ENCODE measurements at places on chromosomes 4 and X.

GRCh38 chr4:114249976-114250375 is 270.5 kb upstream of the ARSJ start:
- no peak for DNase-seq

GRCh38 chrX:68506649-68507048 is 7.8 kb downstream of the YIPF6 start:
- no peak for DNase-seq

GRCh38 chr4:182917182-182918043 is at the start of gene DCTD:
Gene DCTD (minus strand): TSS chr4:182917386. CDS start chr4:182915568, 1,818 bp downstream.
- peak; percentile 84 for DNase-seq

DNA sequence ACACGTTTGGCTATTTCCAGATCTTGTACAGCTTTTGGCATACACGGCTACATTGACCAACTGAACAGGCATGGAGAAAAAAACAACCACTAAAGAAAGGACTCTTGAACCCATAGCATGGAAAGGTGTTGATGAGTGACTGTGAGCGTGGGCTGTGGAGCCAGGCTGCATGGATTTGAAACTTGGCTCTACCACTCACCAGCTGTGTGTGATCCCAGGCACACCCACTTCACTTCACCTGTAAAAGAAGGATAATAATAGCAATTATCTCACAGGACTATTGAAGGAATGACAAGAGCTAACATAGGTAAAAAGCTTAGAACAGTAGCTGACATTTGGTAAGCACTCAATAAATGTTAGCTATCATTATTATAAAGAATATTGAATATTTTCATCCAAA is 301.7 kb upstream of the CPEB2 start:
- no peak for DNase-seq

- no peak for DNase-seq
Measured at GRCh38 chrX:14235004-14235403, 205.3 kb upstream of the GEMIN8 start.

- DNase-seq: no peak
Measured at GRCh38 chrX:123085311-123085940, 98.7 kb upstream of the GRIA3 start.

- DNase-seq: no peak
Measured at GRCh38 chr4:159107203-159107925, 4.5 kb downstream of the RAPGEF2 start.

GRCh38 chr4:158371158-158371557 is 150.5 kb upstream of the RXFP1 start:
- DNase-seq: no peak

DNA sequence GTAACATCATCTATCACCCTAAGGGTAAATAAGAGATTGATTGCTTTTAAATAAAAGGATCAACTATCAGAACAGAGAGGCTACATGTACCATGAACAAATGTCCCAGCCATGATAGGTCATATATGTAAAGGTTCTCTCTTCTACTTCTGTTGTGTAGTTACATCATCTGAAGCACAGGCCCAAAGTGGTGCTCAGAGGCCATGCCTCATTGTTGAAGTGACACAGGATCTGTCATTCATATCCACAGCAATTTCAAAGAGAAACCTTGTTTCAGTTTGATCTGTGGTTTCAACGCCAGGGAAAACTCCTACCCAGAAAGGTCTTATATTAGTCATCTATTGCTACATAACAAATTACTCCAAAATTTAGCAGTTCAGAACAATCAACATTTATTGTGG is 269.2 kb upstream of the MAOA start:
- DNase-seq: no peak

GRCh38 chr4:78566834-78567499 is 15.4 kb downstream of the ANXA3 start:
- DNase-seq: no peak

GRCh38 chrX:154307202-154307601 is 11.6 kb downstream of the TKTL1 start:
- no peak for DNase-seq

DNA sequence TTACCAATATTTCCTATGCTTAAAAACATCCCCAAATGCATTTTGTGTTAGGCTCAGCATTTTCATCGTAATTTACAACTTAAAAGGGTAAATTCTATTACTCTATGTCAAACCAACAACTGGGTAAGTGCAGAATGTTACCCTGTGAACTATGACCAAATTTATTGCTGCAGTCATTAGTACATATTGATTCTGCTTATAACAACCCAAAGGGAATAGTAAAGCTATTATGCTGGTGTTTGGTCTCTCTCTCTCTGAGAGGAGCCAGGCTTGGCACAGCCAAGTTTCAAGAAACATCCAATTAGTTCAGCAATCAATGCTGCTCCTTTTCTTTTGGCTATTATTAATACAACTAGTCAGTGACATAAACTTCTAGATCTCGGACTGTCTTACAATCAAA is 747.7 kb downstream of the CENPC start:
- DNase-seq: no peak

GRCh38 chrX:139554376-139554775 is 23.8 kb downstream of the F9 start:
- no peak for DNase-seq

DNA sequence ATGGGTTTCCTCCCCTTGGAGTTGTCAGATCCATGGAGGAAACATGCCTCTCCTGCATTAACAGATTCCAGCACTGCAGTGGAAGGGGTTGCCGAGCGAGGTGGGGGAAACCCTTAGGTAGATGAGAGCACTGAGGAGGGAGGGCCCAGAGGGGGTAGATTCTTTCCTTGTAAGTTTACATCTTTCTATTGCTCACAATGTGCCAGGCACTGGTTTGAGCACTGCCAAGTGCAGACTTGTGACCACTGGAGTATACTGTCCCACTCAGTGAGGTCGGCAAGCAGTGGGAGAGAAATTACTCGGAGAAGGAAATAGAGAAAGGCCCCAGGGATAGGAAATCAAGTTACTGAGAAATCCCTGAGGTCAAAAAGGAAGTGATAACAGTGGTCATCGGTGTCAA is 27.8 kb upstream of the TMEM154 start:
- DNase-seq: no peak

- no peak for DNase-seq
Measured at GRCh38 chr4:68724426-68724825, 54.0 kb upstream of the UGT2B15 start.

GRCh38 chr4:37686373-37687193 is at the start of gene RELL1:
Gene RELL1 (minus strand): TSS chr4:37686376. CDS start chr4:37686287, 89 bp downstream.
- peak; percentile 89 for DNase-seq

DNA sequence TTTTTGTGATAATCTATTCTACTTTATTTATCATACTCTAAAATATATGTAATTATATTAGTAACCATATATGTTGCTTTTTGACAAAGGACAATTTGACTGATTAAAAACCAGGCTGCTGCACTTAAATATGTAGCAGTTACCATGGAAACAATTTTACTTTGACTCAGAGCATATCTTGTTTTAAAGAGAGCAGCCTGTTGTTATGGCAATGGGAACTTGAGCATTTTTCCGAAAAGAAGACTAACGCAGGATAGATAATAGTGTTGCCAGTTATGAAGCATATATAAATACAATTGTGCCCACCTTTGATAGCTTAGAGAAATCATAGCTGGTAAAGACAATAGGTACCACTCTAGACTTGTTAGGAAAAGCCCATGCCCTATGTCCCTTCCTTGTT is 283.0 kb downstream of the GASK1B start:
- no peak for DNase-seq

DNA sequence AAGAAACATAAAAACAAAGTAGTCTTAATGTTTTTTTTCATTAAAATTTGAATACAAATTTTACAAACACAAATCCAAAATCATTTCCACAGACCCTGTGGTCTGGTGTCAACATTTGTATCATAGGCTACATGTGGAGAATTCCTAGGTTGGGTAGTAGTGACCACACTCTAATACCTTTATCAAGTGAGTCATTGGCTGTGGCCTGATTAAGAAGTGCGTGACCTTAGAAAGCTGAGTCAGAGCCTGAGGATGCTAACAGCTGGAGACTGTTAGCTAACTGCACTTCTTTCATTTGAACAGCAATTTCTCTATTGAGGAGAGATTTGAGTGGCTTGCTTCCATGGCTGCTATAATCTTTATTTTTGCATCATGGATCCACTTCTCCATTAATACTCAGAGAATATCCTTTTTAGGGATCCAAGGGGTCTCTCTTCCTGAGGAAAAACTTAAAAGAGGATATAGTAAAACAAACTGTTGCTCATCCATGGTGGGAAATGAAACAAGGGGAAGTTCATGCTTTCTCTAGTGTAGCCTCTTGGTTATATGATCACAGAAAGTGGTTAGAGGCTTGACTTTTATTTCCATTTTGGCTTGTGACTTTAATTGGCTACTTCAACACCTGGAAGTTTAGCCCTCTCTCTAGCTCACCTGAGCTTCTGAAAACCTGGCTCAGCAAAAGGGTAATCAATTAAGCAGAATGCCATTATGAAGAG is 335.8 kb downstream of the PABPC4L start:
- DNase-seq: no peak

- no peak for DNase-seq
Measured at GRCh38 chr4:148238086-148238485, 204.1 kb downstream of the NR3C2 start.

- no peak for DNase-seq
Measured at GRCh38 chr4:106893395-106893881, 142.7 kb downstream of the DKK2 start.

- DNase-seq: no peak
Measured at GRCh38 chr4:85798012-85798770, 323.2 kb downstream of the ARHGAP24 start.

- no peak for DNase-seq
Measured at GRCh38 chrX:12463052-12463451, 324.8 kb downstream of the FRMPD4 start.

DNA sequence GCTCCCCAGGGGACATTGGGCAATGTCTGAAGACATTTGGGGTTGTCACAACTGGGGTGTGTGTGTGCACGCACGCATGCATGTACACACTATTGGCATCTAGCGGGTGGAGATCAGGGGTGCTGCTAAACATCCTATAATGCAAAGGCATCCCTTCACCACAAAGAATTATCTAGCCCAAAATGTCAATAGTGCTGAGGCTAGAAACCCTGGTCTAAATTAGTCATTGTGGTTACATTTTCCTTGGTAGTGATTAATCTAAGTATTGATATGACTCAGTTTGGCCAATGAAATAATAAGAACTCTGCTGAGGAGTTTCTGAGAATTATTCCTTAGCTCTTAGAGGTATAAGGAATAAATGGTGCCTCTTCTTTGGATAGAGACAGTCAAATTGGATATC is 200.2 kb downstream of the CLCN4 start:
- no peak for DNase-seq

- DNase-seq: no peak
Measured at GRCh38 chr4:571838-572572, 4.1 kb downstream of the TMEM271 start.

GRCh38 chrX:19735244-19735643 is 152.2 kb downstream of the SH3KBP1 start:
- DNase-seq: no peak

DNA sequence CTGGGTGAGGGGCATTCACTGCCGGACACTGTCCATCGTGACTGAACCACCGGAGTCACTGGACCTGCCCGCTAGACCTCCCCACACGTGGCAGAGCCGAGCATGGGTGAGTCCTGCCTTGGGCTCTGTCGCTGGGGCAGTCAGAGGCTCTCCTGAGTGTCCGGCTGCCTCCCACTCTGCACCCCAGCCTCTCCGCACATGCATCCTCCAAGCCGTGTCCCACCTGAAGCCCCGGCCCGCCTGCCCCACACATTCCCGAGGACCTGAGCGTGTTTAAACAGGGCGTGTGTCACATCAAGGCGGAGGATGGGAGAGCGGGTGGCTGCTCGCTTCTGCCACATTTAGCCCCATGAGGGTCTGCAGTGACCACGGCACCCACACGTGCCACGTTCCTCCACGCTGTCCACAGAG is 4.7 kb downstream of the CPLX1 start:
- DNase-seq: no peak

DNA sequence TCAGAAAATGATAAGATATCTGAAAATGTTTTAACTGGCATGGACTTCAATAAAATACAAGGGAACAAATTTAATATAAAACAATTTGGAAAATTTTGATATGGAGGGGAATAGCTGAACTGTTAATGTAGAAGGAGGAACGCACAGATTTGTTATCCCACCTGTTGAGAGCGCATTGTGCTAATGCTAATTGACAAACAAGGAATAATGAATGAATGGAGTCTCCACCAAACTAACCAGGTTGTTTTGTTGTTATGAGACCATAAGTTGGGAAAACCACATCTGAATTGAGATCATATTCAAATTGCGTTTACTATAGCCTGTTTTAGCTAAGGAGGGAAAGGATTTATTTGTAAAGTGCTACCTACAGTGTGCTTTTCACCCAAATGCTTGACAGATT is 195.6 kb downstream of the ADGRL3 start:
- no peak for DNase-seq

GRCh38 chr4:88964450-88964849 is 92.5 kb downstream of the FAM13A start:
- DNase-seq: no peak

- DNase-seq: peak; percentile 49
Measured at GRCh38 chrX:15336023-15336413, 695 bp upstream of the PIGA start.

DNA sequence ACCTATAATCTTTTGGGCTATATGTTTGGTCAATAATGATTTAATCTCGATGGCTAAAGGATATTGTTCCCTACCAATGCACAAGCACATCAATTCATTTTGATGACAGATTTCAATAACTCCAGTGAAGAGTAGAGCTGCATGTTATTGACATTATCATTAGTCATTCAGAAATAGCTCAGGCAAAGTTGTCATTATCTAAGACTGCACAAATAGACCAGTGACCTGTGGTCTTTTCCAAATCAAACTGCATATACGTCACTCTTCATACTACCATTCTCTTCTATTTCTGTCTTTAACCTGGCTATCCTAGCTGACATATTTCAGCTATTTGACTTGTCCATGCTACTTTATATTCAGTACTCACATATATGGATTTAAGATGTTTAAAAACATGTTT is 1050.8 kb downstream of the C4orf33 start:
- no peak for DNase-seq

DNA sequence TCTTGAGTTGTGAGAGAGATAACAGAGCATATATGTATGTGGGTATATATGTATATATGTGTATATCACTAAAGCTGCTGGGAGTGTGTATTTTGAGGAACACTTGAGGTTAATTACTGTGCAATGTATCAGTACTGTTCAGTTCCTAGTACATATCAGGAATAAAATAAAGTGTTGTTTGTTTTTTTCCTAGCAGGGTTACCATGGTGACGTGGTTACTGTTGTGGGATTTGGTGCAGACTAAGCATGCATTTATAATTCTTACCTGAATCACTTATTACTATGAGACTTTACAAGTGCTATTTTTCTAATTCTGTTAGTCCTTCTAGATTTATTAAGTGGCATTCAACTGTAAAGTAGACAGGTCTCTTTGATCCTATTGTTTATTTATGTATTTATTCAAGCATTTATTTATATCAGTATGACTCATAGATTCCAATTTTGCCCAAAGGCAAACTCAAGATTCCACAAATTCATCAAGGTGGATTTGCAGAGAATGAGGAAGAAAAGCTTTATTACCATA is 26.9 kb upstream of the BEX4 start:
- DNase-seq: no peak

DNA sequence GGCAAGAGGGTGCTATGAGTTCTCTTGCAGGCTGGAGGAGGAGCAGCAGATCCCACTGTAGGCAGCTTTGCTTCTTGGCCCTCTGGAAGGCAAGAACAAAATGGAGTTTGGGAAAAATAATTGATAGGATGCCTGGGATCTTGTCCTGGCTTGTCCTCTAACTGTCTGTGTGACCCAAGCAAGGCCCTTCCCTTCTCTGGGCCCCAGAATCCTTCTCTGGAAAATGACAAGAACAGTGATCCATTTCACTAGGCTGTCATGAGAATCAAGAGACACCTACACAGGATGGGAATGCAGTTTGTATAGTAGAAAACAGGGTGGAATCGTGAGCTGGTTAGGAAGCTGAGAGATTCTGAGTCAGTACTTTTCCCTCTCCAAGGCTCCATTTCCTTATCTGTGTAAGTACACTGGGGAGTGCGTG is 133.3 kb downstream of the PJA1 start:
- DNase-seq: no peak
